Diencephalon (tissue), 1 donor: ENCODE measurements at places on chromosomes 1 and 21. TPM values are rescaled to one million over a fixed set of nuclear protein-coding genes. Genes with fewer than 3 reads are reported as not detected.

Gene ZDHHC18
- 11.1 TPM for total RNA-seq

Gene FCGR3A
- 11.1 TPM for total RNA-seq

Gene GPR25
- 0.46 TPM for total RNA-seq

Gene RUSC1
- total RNA-seq = 60.4 TPM

Gene CPT2
- 6.9 TPM for total RNA-seq

Gene OLFML3
- total RNA-seq = 19.8 TPM

Gene CHI3L1
- total RNA-seq = 1.2 TPM

Gene KIAA1614
- 2.3 TPM for total RNA-seq
